ENCODE measurements at places on chromosomes 4 and X.

DNA sequence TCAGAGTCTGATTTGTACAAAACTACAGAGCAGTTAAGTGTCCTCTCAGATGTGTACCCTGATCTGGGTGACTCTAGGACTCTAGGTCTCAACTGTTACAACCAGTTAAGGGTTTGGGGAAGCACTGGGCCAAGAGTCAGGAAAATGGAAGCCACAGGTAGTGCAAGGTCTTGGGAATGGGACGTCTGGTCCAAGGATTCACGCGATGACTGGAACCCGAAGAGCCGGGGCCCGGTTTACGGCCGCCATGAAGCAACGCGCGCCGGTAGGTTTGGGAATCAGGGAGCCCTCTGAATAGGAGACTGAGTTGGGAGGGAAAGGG is 321 bp upstream of the HPRT1 start:
- DNase-seq, result no peak

GRCh38 chr4:110904435-110905065 is 281.7 kb upstream of the PITX2 start:
- DNase-seq, result no peak

- DNase-seq, result no peak
These were observed 16.0 kb upstream of the PAPSS1 start for GRCh38 chr4:107736037-107736436.

- DNase-seq, result no peak
These were observed 1.2 kb downstream of the PHF8 start for GRCh38 chrX:54043056-54043455.

DNA sequence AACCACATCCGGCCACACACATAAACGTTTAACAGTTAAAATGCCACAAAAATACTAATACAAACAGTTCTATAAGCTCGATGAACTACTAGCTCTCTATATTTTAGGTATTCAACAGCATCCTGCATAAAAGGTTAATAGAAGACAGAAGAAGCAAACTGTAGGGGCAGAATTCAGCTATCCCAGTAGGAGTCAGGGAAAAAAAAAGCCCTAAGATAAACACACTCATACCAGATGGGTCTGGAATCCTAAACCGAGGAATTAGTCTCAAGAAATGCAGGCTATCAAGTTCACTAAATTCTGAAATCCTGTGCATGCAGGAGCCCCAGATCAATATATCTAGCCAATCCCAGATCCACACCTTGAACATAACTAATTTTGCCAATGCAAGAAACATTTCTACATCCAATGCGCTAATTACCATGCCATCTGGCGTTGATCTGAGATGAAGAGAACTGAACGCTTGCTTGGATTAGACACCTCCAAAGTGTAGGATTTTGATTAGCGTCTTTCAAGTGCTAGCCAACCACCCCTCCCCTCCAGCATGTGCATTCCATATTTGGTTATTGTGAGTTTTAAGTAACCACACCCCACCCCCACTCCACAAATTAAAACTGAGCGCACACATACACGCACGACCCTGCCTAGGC is 512.2 kb upstream of the INTU start:
- DNase-seq, result no peak

DNA sequence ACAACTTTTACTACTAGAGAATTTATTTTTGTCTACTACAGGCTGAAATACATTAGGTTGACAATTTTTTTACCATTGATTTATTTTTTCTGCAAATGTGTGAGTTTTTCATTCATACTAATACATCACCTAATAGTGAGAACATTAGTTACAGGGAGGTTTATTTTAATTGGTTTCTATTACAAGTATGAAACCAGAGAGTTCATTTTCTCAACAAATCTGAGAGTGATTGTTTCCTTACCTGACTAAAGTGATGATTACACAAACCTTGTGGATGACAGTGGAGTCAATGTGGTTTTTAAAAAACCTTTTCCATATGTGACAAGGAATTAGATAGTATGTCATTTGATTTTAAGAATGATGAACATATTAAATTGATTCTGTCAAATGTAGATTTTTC is 227.4 kb downstream of the PALLD start:
- DNase-seq, result no peak

- DNase-seq, result no peak
These were observed 765.3 kb upstream of the SLIT2 start for GRCh38 chr4:19486400-19486799.

DNA sequence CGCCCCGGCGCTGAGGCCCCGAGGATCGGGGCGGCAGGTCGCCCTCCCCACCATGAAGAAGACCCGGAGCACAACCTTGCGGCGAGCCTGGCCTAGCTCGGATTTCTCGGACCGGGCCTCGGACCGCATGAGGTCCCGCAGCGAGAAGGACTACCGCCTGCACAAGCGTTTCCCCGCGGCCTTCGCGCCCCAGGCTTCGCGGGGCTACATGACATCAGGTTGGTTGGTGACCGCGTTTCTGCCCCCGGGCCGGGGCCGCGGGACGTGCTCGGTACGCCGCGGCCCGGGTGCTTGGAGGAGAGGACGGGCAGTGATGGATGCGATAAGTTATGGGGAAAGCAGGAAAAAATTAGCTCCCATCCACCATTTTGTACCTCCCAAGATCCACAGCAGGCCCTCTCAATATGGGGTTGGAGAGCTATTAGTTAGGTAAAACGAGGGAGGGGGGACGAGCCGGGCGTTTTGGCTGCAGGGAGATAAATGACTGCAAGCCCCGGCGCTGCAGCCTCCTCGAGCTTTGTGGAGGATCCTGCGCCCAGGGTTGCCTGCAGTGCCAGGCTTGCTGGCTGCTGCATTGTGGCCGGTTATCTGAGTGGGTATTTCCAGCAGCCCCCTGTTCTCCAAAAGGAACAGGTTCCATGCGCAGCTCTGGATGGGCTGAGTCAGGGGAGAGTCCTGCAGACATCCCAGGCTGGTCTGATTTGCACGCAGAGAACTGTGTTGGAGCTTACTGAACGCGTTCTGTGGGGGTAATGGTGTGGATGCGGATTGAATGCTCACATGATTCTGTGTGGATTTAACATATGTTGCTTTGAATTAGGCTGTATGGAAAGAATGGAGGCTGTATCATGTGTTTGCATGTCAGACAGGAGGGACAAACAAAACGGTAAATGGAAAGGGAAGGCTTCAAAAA is 1.9 kb downstream of the STOX2 start:
- DNase-seq, result no peak

GRCh38 chr4:102411408-102411807 is 66.1 kb upstream of the SLC39A8 start:
- DNase-seq, result no peak

DNA sequence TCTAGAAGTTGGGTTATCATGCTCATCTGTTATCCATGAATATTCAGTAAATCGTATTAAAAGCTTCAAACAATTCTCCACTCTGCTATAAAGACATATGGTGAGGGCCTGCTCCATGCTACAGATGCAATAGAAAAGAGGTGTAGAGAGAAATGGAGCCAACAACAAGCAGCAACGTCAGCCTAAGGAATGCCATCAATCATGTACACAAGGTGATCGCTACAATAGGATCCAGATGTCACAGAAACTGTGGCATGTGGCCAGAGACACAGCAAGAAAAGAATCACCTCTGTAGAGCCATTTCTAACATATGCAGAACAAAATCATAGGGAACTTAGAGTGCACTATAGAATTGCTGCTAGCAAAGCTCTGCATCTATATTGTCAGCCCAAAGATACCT is 1188.1 kb downstream of the PCDH7 start:
- DNase-seq, result no peak

DNA sequence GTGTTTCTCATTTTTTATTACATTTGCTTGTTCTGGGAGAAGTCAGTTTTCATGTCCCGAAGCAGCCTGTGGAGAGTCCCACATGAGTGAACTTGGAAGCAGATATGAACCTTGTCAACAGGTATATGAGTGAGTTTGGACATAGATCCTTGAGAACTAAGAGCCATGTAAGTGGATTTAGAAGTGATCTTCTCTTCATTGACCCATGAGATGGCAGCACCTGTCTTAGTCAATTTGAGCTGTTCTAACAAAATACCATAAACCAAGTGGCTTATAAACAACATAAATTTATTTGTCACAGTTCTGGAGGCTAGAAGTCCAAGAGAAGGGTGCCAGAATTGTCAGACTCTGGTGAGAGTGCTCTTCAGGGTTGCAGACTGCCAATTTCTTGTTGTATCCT is 1043.8 kb downstream of the ADGRL3 start:
- no peak for DNase-seq
